NCI-H2029 (cell line): ENCODE measurements at places on chromosomes 13 and 19.

GRCh38 chr19:49837425-49837824, 13.5 kb upstream of the PTOV1 start:
- no peak for DNase-seq

- no peak for DNase-seq
Observed at GRCh38 chr13:28301839-28302238, 163.5 kb downstream of the PAN3 start.

- DNase-seq: no peak
Observed at GRCh38 chr19:17404621-17405249, 695 bp downstream of the BST2 start.

DNA sequence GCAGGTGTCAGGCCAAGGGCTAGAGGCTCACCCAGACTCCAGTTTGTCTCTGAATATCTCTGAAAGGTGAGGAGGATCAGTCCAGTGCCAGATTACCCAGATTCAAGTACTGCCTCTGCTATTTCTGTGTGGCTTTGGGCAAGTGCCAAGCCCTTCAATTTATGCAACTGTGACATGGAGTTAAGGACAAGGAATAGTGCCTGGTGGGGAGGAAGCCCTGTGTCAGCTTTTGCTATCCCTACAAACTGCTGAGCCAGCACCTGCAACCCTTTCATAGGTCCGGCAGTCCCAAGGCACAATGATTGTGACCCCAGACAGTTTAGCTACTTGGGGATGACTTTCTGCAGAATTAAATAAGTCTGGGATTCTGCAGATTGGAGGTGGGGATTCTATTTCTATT, 123.0 kb downstream of the KL start:
- peak; percentile 5 for DNase-seq

- no peak for DNase-seq
Observed at GRCh38 chr13:34767778-34768177, 174.3 kb upstream of the NBEA start.

GRCh38 chr19:43457809-43458208, 7.6 kb downstream of the LYPD3 start:
- DNase-seq: no peak

GRCh38 chr13:44652168-44652567, 76.0 kb upstream of the TSC22D1 start:
- DNase-seq: no peak

- DNase-seq: no peak
Observed at GRCh38 chr19:33715462-33715861, 81.2 kb upstream of the KCTD15 start.

DNA sequence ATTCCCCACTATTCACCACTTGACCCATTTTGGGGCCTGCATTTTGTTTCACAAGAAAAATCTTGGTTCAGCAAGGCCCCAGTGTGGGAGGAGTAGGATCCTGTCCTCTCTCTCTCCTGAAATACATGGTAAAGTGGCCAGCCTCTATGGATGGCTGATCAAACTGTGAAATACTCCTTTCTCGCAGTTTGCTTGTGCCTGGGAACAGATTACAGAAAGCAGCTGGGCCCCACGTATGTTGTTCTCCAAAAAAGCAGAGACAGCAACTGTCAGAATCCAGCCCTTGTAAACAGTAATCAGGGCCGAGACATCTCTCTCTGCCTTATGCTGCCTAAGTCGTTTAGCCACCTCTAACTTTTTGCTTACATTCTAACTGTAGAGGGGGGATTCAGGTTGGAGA, 61.0 kb upstream of the RAP2A start:
- no peak for DNase-seq
